ENCODE measurements at places on chromosomes 7 and 10. TPM values are rescaled to one million over a fixed set of nuclear protein-coding genes. Genes with fewer than 3 reads are reported as not detected.

The CTNNA3 gene
- total RNA-seq, result 0.25 TPM

The SERPINE1 gene
- total RNA-seq, result not detected

The LRWD1 gene
- 13.6 TPM for total RNA-seq

The SLC35G1 gene
- total RNA-seq, result 4.8 TPM

The SEMA3D gene
- 0.24 TPM for total RNA-seq

DNA sequence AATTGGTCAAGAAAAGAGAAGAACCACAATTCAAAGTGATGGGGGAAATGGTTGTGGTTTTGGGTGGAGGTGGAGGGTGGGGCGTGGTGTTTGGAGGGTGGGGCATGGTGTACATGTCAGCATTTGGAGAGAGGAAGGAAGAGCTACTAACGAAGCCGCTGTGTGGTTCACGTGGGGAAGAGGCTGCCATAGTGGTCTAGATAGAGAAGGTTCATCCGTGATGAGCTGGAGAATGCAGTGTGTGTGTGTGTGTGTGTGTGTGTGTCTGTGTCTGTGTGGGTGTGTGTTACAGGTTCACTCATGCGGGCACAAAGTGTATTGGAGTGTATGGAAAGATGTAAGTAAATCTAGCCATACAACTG is 6.1 kb upstream of the VCL start:
- H3K4me3 ChIP-seq, result peak overlapping the region; percentile 2
- no peaks in the 10 kb centered on the region for H3K27me3 ChIP-seq
- H3K4me1 ChIP-seq, result peaks cover 26% of the 10 kb centered on the region
- H3K27ac ChIP-seq, result peak overlapping the region; percentile 0
- H3K36me3 ChIP-seq, result peaks cover 2% of the 10 kb centered on the region

- peaks cover 38% of the 10 kb centered on the region for H3K4me1 ChIP-seq
- peak overlapping the region; percentile 88 for H3K27ac ChIP-seq
- peaks cover 4% of the 10 kb centered on the region for H3K36me3 ChIP-seq
- H3K27me3 ChIP-seq, result peaks cover 11% of the 10 kb centered on the region
Measured at GRCh38 chr10:91901784-91902677, 7.3 kb downstream of the FGFBP3 start.

DNA sequence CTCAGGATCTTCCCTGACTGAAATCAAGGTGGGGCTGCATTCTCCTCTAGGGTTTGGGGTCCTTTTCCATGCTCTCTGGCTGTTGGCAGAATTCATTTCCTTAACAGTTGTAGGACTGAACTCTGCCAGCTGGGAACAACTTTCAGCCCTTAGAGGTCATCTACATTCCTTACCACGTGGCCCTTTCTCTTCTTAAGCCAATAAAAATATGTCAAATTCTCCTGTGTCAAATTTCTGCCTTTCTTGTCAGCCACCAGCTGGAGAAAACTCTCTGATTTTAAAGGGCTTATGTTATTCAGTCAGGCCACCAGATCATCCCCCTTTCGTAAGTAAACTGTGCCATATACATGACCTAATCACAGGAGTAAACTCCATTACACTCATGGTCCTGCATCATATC is 95.3 kb upstream of the IL6 start:
- peaks cover 3% of the 10 kb centered on the region for H3K36me3 ChIP-seq
- DNase-seq, result no peak
- H3K27ac ChIP-seq, result no peak overlapping the region

DNA sequence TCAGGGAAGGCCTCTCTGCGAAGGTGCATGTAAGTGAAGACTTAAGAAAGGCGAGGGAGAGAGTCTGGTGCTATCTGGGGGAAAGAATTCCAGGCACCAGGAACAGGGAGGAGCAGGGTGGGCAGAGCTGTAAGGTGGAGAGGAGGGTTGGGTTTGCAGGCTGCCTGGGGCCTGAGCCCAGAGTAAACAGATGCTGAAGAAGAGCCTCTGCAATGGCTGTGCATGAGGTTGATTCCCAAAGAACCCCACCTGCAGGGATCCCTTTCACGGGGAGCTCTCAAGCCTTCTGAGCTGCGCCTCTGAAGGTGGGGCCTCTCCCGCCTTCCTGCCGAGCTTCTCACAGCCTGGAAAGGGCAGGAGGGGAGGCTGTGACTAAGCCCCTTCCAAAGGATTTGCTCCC is 115.1 kb downstream of the RNF216 start:
- no peak overlapping the region for H3K4me3 ChIP-seq
- DNase-seq, result no peak
- H3K36me3 ChIP-seq, result peaks cover 2% of the 10 kb centered on the region
- no peaks in the 10 kb centered on the region for H3K27me3 ChIP-seq
- H3K4me1 ChIP-seq, result peaks cover 41% of the 10 kb centered on the region

GRCh38 chr7:90717296-90718060 is 121.4 kb downstream of the CDK14 start:
- H3K4me1 ChIP-seq, result no peaks in the 10 kb centered on the region
- H3K4me3 ChIP-seq, result no peak overlapping the region
- DNase-seq, result no peak
- H3K27me3 ChIP-seq, result no peaks in the 10 kb centered on the region
- H3K27ac ChIP-seq, result no peak overlapping the region
- H3K36me3 ChIP-seq, result no peaks in the 10 kb centered on the region

GRCh38 chr10:19702215-19702614 is 114.0 kb upstream of the PLXDC2 start:
- no peak overlapping the region for H3K27ac ChIP-seq
- H3K4me3 ChIP-seq, result no peak overlapping the region
- no peaks in the 10 kb centered on the region for H3K27me3 ChIP-seq
- H3K4me1 ChIP-seq, result no peaks in the 10 kb centered on the region
- no peak for DNase-seq

DNA sequence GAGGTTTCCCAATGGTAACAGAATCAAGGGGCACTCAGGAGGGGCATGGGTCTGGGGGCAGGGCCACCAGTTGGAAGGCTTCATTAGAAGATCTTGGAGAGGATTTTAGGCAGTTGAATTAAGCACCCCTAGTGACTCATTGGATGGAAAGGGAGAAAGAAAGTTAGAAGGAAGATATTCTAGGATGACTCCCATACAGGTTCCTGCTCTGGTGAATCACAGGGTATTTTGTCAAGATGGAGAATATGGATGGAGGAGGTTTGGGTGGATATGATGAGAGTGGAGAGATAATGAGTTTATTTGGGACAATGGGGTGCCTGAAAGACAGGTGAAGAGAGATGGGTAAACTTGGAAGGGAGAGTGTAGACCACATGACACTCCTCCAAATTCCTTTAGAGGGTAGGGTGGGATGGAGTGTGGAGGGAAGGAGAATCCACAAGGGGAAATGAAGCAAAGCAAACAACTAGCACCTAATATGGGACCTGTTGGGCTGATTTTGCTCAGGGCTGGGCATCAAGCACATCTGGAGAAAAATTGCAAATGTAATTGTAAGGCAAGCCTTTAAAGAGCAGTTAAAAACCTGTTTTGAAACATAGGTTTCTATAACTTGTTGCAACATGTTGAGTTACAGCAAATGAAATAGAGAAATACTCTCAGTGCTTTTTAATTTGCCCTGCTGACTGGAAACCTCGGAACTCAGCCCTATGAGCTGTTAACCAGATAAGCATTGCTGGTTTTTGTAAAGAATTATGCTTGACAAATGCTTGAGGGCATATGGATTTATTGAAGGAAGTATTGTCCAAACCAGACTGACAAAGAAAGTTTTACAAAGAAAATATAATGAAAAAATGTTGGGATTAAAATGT is 2.9 kb upstream of the ENTPD7 start:
- H3K27me3 ChIP-seq, result peaks cover 23% of the 10 kb centered on the region
- H3K36me3 ChIP-seq, result no peaks in the 10 kb centered on the region
- DNase-seq, result no peak
- H3K4me1 ChIP-seq, result peaks cover 29% of the 10 kb centered on the region
- no peak overlapping the region for H3K27ac ChIP-seq
- no peak overlapping the region for H3K4me3 ChIP-seq

DNA sequence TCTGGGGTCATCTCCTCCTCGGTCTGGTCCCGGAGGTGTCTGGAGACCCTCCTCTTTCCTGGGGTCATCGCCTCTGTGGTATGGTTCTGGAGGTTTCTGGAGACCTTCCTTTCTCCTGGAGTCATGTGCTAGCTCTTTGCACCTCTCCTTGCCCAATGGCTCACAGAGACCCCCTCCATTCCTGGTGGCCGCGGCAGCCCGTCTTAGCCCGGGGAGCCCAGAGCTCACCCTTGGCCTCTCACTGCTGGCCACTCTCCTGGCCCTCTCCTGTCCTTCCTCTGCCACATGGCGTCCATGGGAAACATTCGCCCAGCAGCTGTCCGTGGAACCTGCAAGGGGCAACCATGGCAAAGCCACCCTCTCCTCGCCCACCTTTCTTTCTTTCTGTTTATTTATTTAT is 20.2 kb upstream of the FOXL3 start:
- H3K4me3 ChIP-seq, result no peak overlapping the region
- no peak for DNase-seq
- no peak overlapping the region for H3K27ac ChIP-seq

GRCh38 chr7:27200761-27201579 is 1.1 kb upstream of the HOXA13 start:
- H3K27ac ChIP-seq, result no peak overlapping the region
- peaks cover 39% of the 10 kb centered on the region for H3K4me1 ChIP-seq
- H3K27me3 ChIP-seq, result peaks cover 87% of the 10 kb centered on the region
- no peaks in the 10 kb centered on the region for H3K36me3 ChIP-seq
- DNase-seq, result no peak

GRCh38 chr10:27801171-27801785 is 55.7 kb upstream of the MKX start:
- peaks cover 32% of the 10 kb centered on the region for H3K27me3 ChIP-seq
- DNase-seq, result no peak
- no peaks in the 10 kb centered on the region for H3K4me1 ChIP-seq
- H3K4me3 ChIP-seq, result no peak overlapping the region
- H3K36me3 ChIP-seq, result no peaks in the 10 kb centered on the region
- H3K27ac ChIP-seq, result no peak overlapping the region

DNA sequence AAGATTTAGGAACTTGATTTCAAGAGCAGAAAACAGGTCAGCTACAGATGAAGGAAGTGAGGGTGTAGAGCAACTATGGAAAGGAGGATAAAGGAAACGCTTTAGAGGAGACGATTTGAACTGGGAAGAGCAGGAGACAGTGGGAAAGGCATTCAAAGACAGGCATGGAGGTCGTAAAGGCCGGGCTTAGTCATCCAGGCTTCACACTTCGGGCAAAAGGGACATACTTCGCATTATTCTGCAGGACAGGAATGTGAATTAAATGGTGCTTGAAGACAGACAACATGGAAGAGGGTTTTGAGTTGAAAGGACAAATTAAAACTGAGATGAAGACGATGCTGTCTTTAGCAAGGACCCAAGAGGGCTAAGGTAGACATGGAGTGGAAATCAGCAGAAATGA is 8.1 kb downstream of the FAM171A1 start:
- no peaks in the 10 kb centered on the region for H3K36me3 ChIP-seq
- H3K4me3 ChIP-seq, result no peak overlapping the region
- DNase-seq, result no peak
- no peak overlapping the region for H3K27ac ChIP-seq
- H3K4me1 ChIP-seq, result peaks cover 4% of the 10 kb centered on the region

All from activated T-cell treated with anti-CD3 and anti-CD28 coated beads, Interleukin-2, amount 50 U/mL, for 72 hours (primary cell).